LHCN-M2 (cell line): ENCODE measurements at places on chromosomes 5 and 9. TPM values are rescaled to one million over a fixed set of nuclear protein-coding genes. Genes with fewer than 3 reads are reported as not detected.

DNAH5 gene
- 0.75 and 1.3 TPM in 2 replicates for total RNA-seq

GRXCR2 gene
- total RNA-seq, result not detected in 2 replicates

GLRA1 gene
- total RNA-seq, result not detected in 2 replicates

TMEM232 gene
- total RNA-seq, result 1.1 and 1.3 TPM in 2 replicates

EMB gene
- 48.6 and 56.6 TPM in 2 replicates for total RNA-seq

DNA sequence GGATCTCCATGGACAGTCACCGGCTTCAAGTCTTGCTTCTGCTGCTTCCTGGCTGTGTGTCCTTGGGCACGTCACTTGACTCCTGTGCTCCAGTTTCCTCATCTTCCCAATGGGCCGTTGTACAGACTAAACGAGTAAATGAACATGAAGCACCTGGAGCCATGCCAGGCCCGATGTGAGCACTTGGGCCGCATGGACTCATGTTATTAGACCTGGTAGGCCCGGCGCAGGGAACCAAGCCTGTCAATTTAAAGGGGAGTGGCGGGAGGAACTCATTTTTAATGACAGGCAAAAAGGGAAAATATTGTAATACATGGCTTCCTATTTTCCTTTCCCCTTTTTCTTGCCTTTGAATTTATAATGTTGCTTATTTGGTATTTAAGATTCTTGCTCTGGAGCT, 47.5 kb downstream of the TENT4A start:
- no peak for DNase-seq

DNA sequence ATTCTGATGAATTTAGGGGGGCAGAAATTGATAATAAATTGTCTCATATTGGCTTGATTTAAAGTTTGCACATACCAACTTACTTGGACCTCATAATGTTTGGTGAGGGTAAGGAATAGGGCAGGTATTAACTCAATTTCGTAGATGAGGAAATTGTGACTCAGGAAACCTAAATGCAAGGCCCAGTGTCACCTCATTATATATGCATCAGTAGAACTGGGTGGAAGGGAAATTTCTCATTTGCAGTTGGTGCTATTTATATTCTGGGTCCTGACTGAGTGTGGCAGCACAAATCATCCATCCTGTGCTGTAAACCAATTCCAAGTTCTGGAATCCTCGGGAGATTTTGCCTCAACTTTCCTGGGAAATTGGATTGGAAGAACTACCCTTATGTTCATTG, 103.0 kb downstream of the SPATA31D1 start:
- no peak for DNase-seq

GRCh38 chr5:31477516-31477915, 54.4 kb downstream of the DROSHA start:
- no peak for DNase-seq
